Activated CD4-positive, alpha-beta T cell treated with anti-CD3 and anti-CD28 coated beads for 36 hours (primary cell): ENCODE measurements at places on chromosomes 3 and 15. TPM values are rescaled to one million over a fixed set of nuclear protein-coding genes. Genes with fewer than 3 reads are reported as not detected.

SYNPR gene
- not detected for total RNA-seq

LRRC31 gene
- total RNA-seq = not detected

DNA sequence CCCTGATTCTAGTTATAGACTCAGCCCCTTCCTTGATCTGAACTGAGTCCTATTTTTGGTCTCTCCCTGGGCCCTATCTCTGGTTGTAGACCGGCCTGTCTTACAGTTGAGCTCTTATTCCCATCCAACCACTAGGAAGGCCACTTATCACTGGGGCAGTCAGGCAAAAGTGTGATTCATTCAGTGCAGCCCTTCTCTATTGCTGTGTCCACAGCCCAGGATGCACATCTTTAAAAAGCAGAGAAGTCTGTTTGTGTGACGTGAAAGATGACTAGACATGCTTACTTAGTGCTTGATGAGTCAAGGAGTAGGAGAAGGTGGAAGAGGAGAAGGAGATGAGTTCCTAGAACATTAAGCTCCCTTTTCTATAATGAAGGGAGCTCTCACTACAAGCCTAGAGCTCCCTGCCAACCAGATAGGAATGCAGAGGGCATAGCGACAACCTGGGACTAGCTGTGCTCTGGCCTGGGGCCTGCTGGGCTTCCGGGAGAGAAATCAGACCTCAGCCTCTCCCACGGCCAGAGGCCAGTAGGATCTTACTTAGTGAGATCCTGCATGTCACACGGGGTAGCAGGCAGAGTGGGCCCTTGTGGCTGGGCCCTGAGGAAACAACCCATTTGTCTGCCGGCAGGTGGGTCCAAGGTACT is 25.7 kb downstream of the INSYN1 start:
- peaks cover 6% of the 10 kb centered on the region for H3K27me3 ChIP-seq
- no peaks in the 10 kb centered on the region for H3K36me3 ChIP-seq
- no peaks in the 10 kb centered on the region for H3K4me1 ChIP-seq
- DNase-seq = no peak

DNA sequence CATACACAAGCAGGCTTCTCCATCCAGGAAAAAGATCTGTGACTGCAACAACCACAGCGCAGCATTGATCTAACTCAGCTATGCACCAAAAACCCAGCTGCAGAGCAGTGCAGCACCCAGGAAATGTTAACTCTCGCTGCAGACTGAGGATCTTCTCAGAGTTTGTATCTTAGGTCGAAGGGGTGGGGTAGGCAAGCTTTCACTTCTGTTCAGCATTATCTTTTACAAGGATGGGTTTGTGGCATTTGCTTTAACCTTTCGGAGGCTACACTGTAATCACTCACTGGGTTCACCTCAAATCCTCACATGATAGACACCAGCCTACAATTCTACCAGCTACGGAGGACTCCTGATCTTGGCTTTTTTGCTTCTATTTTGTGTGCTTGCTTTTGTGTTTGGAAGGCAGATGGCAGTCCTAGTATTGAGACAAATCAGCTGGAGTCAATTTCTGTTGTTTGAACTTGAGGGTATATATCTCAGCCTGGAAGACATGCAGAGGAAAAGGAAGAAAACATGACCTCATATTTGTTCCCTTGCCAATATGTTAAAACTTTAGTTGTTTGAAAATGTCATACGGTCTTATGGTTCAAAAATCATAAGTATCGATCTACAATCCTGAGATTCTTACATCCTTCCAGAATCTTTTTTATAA is 25.2 kb downstream of the LRRK1 start:
- H3K27me3 ChIP-seq = peaks cover 8% of the 10 kb centered on the region
- DNase-seq = no peak
- H3K27ac ChIP-seq = no peak overlapping the region
- H3K4me1 ChIP-seq = no peaks in the 10 kb centered on the region

DNA sequence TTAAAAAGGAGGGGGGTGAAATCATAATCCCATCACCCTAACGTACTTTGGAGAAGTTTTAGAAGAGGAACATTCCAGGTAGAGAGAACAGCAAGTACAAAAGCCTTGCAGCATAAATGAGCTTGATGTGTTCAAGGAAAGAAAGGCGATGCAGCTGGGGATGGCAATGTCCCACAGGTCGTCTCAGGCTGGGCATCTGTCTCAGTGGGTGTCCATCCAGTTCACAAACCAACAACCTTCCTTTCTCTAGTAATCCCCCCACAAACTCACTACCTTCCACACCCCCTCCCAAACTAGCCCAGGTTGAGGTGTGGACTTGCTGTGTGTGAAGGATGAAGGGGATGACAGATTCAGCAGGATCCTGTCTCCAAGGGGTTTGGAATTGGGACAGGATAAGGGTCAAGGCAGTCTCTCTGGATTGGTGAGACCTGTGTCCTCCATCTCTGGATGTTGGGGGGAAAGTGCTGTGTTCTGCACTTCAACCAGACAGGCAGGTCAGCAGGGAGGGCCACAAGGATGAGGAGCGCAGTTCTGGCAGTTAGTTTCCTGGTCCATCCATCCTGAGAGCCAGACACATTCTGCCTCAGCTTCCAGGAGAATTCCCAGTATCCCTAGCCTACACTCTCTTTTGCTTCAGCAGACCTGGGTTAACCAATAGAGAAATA is 1.7 kb upstream of the ESYT3 start:
- H3K27ac ChIP-seq = no peak overlapping the region
- H3K36me3 ChIP-seq = no peaks in the 10 kb centered on the region
- H3K27me3 ChIP-seq = peaks cover 43% of the 10 kb centered on the region
- DNase-seq = no peak
- H3K4me1 ChIP-seq = peaks cover 5% of the 10 kb centered on the region
